H9 (cell line): ENCODE measurements at places on chromosomes 2 and 18. TPM values are rescaled to one million over a fixed set of nuclear protein-coding genes. Genes with fewer than 3 reads are reported as not detected.
A peak's percentile ranks its signal among the peaks of the same experiment; 100 is the strongest.

DNA sequence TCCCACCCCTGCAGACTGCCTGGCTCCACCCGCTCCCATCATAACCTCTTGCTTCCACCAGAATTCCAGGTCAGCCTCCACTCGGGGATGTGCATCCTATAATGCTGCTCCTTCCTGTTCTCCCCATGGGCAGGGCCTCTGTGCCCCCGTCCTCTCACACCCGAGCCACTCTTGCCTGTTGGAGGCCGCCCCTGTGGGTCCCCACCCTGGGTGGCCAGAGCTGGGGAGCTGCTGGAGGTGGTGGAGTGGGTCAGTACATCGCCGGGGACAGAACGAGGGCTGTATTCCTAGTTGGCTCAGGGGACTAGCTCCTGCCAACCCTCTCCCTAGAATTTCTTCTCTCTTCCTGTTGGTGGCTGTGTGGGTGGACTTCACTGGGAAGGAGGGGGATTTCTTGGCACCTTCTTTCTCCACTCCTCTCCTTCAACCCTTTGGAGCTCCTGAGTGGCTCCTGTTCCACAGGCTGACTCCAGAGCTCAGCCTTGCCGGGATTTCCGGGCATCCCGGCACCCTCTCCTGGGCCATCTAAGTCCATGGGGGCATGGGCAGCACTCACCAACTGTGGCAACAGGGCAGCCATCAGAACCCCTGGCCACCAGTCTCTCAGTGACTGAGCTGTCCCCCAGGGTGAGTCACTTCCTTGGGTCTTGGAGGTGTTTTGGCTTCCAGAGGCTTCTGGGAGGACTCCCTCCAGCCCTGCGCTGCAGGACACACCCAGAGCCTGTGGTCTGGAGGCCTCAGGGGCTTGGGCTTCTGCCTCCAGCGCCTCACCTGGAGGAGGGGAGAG lies 88.2 kb upstream of the MCFD2 start:
- DNase-seq = no peak

DNA sequence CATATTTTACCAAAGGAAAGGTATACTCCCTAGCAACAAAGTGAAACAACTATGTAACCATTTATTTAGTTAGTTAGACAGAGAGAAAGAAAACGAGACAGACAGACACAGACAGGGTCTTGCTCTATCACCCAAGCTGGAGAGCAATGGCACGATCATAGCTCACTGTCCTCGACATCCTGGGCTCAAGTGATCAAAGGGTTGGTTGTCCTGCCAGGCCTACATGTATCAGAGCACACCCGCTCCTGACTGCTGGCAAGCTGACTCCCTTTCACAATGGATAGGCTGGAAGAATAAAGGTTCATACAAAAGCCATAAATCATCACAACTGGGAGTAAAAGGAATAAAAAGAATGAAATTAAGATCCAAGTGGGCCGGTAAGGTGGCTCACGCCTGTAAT lies 53.5 kb downstream of the ATL2 start:
- no peak for DNase-seq

DNA sequence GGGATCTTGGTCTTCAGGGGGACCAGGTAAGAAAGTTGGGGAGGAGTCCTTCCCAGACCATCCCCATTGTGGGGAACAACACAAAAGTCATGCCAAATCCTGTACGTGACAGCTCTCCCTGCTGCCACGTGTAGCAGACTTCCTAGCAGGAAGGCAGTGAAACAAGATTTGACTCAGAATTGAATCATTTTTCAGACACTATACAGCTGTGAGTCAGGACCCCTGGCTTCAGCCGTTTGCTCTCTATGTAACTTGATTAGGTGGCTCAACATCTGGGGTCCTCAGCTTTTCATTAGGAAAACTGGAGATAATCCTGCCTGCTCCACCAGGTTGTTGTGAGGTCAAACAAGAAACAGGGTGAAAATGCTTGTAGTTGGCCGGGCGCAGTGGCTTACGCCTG lies 32.9 kb upstream of the PDCL3 start:
- no peak for DNase-seq

- no peak for DNase-seq
These were observed 81.3 kb downstream of the CLHC1 start for GRCh38 chr2:55150834-55151233.

- DNase-seq = no peak
These were observed 448.9 kb upstream of the ETAA1 start for GRCh38 chr2:66948234-66948633.

- no peak for DNase-seq
These were observed 241.3 kb downstream of the RBM43 start for GRCh38 chr2:151020411-151020810.

- DNase-seq = no peak
These were observed 80.5 kb downstream of the MEP1B start for GRCh38 chr18:32270341-32270740.

FEV gene
- not detected in 2 replicates for total RNA-seq

THADA gene
- 20.0 and 20.1 TPM in 2 replicates for total RNA-seq

DNA sequence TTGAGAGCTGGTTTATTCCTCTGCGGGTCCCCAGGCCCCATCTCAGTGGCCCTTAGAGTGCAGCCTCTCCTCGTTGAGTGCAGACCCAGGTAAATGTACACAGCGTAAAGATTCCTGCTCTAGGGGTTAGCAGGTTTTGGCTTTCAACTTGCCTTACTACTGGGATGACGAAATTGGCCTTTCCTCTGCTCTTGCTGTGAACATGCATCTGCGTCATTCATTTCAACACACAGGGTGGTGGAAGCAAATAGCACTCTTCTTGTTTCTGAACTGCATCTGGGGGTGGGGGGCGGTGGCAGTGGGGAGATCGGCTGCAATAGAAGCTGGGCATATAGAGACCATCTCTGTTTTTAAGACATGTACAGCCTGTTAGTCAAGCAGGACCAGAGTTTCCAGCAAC lies 16.5 kb upstream of the SLC16A14 start:
- DNase-seq = no peak

SERPINE2 gene
- total RNA-seq = 36.1 and 40.0 TPM in 2 replicates

- peak; percentile 61 for DNase-seq
These were observed 17.8 kb upstream of the SMAD7 start for GRCh38 chr18:48968412-48969215.

GRCh38 chr18:44771956-44772917 lies 91.5 kb downstream of the SETBP1 start:
- no peak for DNase-seq

DNA sequence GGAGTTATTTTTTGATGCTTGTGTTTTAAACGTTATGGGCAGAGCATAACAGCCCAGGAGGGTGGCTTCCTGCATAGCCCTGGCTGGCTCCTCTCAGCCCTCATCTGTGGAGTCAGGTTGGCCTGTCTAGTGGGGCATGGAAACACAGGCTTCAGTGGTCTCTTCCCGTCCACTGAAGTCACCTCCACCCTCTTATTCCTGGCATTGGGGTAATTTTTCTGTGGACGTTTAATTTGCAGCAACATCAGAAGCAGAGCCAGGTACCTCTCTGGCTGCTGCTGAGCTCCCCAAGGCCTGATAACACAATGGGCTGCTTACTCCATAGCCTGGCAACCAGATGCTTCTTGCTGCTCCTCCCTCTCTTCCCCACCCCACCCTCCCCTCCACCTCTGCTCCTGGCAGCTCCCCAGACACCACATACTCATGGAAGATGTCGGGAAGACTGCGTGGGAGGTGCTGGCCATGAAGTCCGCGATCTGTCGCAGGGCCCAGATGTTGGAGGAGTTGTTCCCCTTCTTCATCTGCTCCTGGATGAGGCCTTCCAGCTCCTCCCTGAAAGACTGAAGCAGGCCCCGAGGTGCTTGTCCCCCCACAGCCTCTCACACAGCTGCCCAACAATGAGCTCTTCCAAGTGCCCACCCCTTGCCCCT lies 64.0 kb downstream of the ADD2 start:
- DNase-seq = peak; percentile 25

DNA sequence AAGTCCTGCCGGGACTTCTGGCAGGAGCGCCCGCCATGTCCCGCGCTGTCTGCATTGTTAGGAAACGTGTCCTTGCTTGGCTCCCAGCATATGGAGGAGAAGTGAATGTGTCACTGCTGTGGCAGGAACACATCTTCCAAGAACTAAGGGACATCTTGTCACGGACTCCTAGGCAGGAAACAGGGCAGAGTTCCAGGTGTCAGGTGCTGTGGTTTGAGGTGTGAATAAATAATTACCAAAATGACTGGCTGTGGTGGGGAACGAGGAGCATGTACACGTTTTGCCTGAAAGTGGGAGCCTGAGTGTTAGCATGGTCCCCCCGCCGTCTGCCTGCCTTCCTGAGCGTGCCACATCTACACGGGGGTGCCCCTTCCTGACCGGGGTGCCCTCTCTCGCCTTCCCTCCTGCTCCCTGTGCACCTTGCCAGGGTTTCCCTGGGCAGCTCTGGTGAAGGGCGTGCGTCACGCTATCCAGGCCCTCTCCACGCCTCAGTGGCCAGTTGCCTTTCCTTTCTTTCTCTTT lies 237.5 kb downstream of the LDLRAD4 start:
- DNase-seq = peak; percentile 20

DNA sequence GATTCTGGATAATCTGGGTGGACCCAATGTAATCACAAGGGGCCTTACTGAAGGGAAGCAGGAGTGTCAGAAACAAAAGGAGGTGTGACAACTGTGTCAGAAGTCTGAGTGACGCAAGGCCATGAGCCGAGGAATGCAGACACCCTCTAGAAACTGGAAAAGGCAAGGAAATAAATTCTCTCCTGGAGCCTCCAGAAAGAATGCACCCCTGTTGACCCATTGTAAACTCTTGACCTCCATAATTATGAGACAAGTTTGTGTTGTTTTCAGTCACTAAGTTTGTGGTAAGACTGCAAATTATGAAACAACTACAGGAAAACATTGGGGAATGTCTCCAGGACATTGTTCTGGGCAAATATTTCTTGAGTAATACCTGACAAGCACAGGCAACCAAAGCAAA lies 47.3 kb upstream of the B3GNT7 start:
- peak; percentile 1 for DNase-seq
